ENCODE measurements at places on chromosomes 5 and 9.

DNA sequence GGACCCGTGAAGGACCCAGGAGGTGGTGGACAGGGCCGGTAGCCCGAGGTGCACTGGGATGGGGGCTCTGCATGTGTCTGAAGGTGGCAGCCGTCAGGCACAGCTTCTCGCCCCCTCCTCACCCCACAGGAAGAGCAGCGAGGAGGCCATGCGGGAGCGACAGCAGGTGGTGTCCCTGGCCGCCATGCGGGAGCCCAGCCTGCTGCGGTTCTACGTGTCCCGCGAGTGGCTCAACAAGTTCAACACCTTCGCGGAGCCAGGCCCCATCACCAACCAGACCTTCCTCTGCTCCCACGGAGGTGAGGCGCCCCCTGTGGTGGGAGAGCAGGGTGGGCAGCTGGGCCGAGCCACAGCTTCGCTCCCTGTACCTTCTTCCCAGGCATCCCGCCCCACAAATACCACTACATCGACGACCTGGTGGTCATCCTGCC lies 39.9 kb downstream of the USP20 start:
- DNase-seq: no peak

DNA sequence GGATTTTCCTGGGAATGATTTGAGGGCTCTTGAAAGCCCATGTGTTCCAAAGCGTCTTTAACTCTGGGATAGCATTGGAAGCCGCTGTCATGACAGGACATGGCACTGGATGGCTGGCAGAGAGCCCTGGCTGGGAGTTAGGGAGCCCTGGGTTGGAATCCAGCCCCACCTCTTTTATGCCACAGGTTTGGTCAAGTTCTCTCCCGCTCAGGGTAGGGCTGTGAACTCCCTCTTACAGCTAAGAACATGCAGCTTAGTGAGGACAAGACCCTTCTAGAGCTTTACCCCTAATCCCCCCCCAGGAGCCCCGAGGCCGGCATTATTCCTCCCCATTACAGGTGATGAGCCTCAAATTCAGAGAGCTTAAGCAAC lies 37.2 kb downstream of the OLFML2A start:
- DNase-seq: no peak

DNA sequence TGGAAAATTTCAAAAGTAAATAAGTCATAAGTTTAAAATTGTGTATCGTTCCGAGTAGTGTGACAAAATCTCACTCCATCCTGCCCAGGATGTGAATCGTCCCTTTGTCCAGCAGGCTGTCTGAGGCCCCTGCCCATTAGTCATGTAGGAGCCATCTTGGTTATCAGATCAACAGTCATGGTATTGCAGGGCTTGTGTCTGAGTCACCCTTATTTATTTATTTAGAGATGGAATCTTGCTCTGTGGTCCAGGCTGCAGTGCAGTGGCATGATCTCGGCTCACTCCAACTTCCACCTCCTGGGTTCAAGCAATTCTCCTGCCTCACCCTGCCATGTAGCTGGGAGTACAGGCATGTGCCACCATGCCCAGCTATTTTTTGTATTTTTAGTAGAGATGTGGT lies 30.2 kb downstream of the ITGA2 start:
- DNase-seq: no peak

DNA sequence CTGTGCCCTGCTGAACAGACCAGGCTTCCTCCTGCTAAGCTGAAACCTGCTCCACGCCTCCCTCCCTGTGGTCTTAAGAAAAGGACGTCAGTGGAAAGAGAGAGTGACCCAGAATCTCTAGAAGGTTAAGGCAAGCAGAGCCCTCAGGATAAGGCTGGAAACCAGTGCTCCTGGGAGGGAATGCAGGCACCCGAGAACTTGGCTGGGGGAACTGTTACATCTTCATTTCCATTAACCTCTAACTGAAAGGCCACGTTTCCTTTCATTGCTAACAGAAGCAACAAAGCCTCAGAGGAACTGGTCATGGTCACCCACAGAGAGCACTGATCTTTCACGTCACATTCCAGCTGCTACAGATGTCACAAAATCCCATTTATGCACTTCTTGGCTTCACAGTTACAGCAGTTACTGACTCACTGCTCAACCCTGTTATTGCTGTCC lies 26.1 kb upstream of the AKNA start:
- DNase-seq: no peak

GRCh38 chr5:141826674-141827073 lies 51.5 kb downstream of the PCDH1 start:
- DNase-seq: no peak

- no peak for DNase-seq
Measured at GRCh38 chr9:34526026-34526425, 3.2 kb upstream of the ENHO start.

DNA sequence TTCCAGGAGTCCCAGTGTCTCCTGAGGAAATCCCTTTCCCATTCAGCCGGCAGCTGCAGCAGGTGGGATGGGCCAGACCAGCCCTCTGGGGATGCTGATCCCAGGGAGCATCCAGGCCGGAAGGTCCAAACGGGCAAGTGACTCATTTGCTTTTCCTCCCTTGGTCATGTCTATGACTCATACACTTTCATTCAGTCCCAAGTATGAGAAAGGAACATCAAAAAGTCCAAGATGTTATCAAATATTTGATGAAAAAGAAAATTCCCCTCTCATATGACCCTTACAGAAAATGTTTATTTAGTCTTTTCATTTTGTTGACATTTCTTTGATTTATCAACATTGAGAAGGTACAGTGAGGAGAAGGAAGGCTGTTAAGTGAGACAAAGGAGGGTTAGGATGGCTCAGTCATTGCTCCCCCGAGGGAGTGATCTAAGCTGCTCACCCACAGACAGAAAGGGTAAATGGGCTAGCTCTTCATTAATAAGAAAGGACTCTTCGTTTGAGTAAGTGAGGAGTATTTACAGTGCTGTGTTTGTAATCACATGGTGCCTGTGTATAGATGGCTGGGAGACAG lies 117.6 kb upstream of the ANKRD55 start:
- DNase-seq: no peak

DNA sequence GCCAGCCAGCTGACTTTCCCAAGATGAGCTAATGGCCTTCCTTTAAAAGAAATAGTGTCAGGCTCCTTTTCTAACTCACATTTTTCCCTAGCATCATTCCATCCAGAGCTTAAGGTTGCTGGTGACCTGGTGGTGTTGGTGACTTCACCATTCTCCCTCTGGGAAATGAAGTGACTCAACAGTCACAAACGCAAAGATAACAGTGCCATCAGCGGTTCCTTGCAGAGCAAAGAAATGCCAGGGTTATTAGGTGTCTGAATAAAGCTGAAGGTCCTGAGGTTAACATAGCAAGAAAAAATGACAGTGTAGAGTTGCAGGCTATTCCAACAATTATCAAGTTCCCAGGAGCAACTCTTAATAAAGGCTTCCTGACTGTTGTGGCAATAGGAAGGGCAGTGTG lies 111.8 kb upstream of the SLC44A1 start:
- no peak for DNase-seq

GRCh38 chr5:35659556-35659955 lies 41.9 kb downstream of the SPEF2 start:
- no peak for DNase-seq

DNA sequence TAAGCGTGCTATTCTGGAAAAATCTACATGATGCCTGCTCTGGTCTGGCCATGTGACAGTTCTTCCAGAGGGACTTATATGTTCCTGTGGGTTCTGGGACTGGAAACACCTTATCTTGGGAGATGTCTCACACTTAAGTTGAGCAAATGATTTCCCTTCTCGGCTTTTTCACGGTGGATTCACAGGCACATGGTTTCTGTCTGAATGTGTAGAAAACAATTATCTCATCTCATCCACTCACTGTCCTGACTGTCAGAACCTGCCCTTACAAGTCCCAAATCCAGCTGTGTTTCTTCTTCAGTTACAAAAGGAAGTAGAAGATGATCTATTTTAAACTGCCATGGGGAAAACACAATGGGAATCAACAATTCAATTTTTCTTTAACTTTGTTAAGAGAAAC lies 184.0 kb downstream of the SYK start:
- DNase-seq: no peak

GRCh38 chr5:56158331-56158960 lies 74.7 kb downstream of the ANKRD55 start:
- no peak for DNase-seq

DNA sequence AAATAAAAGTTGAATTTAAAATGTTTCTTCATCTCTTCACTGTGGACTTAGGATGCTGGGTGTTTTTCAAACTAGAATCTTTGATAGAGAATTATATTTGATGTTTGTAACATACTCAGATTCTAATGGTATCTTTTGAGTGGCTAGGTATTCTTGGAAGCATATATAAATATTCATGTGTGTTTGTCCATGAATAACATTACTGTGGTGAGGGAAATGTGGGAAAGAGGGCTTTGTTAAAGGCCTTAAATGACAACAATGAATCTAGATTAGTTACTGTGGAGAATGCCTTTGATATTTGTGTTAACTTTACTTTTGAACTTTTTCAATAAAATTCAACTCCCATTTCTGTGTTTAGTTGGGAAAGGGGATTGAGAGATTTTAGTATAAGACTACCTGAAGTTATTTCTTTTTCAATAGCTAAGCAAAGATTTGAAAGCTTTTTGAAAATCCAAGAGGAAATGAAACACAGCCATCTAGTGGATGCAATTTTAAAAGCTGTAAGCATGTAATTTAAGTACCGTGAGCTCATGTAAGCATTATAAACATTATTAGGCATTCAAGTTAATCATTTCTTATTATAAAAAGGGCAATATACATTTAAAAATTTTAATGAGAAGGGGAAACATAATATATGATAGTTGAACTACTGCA lies 69.6 kb downstream of the CCDC171 start:
- no peak for DNase-seq

DNA sequence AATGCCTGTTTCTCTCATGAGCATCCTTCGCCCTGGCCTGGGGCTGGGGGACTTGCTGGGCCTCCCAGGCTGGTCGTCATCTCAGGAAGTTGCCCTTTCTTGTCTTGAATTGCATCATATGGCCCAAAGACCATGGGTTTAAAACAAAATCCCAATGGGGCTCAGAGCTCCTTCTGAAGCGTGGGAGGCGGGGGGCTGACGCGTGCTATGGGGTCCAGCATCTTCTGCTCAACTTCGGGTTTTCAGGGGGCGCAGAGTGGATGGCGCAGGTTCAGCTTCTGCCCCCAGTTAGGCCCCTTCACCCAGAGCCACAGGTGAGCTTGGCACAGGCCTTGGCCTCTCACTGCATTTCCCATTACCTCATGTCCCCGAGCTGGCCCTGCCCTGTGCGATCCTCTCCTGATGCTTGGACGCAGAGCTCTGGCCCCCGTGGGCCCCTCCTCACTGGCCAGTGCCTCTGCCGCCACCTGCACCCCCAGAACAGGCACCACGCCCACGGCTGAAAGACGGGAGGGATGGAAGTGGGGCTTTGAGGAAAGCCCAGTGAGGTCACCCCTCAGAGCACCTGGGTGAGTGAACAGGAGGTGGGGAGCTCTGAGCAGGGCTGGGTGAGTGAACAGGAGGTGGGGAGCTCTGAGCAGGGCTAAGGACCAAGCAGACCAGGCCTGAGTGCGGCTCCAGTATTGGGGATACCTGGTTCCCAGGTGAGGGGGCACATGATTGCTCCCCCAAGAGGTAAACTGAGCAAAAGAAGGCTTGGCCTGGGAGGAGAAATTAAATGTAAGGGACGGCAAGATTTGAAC lies 56.0 kb downstream of the TRIP13 start:
- no peak for DNase-seq

GRCh38 chr5:119820608-119821007 lies 191.2 kb downstream of the FAM170A start:
- no peak for DNase-seq

- DNase-seq: no peak
Measured at GRCh38 chr5:104763216-104763615, 1200.6 kb upstream of the NUDT12 start.

- DNase-seq: no peak
Measured at GRCh38 chr9:16417161-16417560, 453.3 kb downstream of the BNC2 start.

- DNase-seq: no peak
Measured at GRCh38 chr5:14407746-14408175, 173.8 kb upstream of the OTULINL start.

DNA sequence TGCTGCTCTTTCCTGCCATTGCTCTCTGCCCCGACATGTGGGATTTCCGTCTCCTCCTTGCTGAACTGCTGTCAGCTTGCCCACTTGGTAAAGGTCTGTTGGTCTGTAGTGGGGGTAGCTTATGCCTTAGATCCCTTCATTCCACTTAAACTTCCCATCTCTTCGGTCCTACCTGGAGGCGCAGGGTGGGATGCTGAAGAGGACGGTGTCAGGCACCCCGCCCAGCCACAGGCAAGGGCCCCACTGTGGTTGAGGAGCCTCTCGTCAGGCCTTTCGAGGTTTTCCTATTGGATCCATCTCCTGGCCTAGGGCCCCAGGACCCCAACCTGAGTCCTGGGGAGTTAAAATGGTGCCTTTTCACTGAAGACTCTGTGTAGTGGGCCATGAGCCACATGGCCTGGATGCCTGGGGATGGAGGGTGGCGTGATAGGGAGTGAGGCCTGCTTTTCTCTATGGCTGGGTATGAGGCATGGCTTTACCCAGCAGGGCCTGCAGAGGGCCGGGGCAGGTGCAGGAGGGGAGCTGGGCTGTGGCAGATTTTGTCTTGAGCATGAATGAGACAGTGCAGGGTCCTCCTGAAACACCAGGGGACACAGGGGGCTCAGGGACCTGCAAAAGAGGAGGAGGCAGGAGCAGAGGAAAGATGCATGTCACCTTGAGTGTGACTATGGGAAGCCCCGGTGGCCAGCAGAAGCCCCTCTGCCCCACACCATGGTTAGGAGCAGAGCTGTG lies 25.8 kb upstream of the RNF130 start:
- no peak for DNase-seq

- DNase-seq: no peak
Measured at GRCh38 chr5:151700296-151700695, 13.6 kb upstream of the SPARC start.

DNA sequence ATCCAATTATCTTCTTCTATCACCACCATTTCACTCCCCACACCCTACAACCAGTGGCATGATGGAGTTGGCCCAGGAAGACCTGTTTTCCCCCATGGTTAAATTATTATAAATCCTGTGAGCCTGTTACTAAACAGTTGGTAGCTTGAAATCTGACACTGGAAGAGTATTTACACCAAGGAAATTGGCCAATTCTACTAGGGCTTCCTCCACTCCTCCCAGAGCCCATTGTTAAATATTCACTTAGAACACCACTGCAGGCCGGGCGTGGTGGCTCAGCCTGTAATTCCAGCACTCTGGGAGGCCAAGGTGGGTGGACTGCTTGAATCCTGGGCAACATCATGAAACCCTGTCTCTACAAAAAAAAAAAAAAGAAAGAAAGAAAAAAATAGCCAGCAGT lies 32.4 kb upstream of the CKS2 start:
- no peak for DNase-seq

- DNase-seq: no peak
Measured at GRCh38 chr9:87525546-87526303, 28.1 kb downstream of the DAPK1 start.

- no peak for DNase-seq
Measured at GRCh38 chr5:133425222-133425621, 187.1 kb downstream of the FSTL4 start.
